ENCODE measurements at places on chromosomes 5 and 9. TPM values are rescaled to one million over a fixed set of nuclear protein-coding genes. Genes with fewer than 3 reads are reported as not detected.

- H3K4me3 ChIP-seq, result no peak overlapping the region
- H3K36me3 ChIP-seq, result no peaks in the 10 kb centered on the region
- no peak overlapping the region for H3K27ac ChIP-seq
- H3K4me1 ChIP-seq, result no peaks in the 10 kb centered on the region
Observed at GRCh38 chr5:66992547-66992946, 204.1 kb downstream of the CD180 start.

DNA sequence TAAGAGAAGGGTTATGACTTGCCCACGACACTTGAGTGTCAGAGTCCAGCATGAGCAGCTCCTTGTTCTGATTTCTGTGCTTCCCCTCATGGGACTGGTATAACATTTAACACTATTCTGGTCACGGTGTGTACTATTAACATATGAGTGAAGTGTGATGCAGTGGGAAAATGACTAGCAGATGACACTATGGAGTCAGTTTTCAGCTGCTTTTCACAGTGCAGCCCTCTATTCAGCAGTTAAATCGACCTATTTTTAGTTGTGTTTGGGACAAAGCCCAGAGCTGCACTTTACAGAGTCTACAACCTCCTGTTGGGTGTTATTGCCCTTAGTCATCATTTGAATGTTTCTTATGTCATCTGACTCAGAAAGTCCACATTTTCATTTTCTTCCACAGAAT lies 59.1 kb downstream of the CHSY3 start:
- no peak for DNase-seq
- no peak overlapping the region for H3K4me3 ChIP-seq
- no peaks in the 10 kb centered on the region for H3K36me3 ChIP-seq
- no peaks in the 10 kb centered on the region for H3K27me3 ChIP-seq
- no peaks in the 10 kb centered on the region for H3K4me1 ChIP-seq

DNA sequence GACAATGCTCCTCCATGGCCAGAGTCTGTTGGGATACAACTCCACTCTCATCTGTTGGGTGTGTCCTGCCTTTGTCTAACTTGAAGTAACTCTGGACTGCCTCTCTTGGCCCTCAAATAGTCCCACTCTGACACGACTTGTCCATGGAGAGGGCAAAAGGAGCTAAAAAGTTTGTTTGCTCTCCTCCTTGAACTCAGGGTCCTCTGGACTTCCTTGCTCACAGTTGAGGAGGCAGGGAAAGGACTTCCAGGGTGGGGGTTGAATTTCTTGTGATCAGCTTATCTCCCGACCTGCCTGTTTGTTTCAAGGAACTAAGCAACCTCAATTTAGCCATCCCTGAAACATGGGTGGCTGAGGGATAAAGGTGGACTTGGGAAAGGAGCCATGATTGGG lies 11.7 kb downstream of the DNAJB5 start:
- H3K4me1 ChIP-seq, result no peaks in the 10 kb centered on the region
- H3K4me3 ChIP-seq, result no peak overlapping the region
- no peak for DNase-seq
- H3K27ac ChIP-seq, result no peak overlapping the region
- no peaks in the 10 kb centered on the region for H3K27me3 ChIP-seq

DNA sequence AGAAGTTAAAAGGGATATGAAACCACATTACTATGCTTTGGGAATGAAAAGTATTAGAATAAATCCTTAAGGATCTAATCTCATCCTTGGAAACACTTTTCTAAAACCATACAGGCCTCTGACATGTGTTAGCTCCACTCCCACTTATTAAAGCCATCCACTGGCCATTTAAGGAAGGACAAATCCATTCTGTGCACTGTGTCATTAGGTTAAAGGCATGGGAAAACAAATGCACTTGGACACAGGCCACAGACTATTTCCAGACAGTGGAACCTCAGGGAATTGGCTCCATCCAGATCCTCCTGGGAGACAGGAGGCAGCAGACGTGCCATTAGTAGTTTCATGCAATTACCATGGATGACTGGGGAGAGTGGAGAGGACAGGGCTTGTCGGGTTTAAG lies 454.9 kb downstream of the ENC1 start:
- H3K36me3 ChIP-seq, result no peaks in the 10 kb centered on the region
- DNase-seq, result no peak
- H3K27me3 ChIP-seq, result peaks cover 3% of the 10 kb centered on the region
- H3K27ac ChIP-seq, result no peak overlapping the region
- H3K4me1 ChIP-seq, result no peaks in the 10 kb centered on the region

DNA sequence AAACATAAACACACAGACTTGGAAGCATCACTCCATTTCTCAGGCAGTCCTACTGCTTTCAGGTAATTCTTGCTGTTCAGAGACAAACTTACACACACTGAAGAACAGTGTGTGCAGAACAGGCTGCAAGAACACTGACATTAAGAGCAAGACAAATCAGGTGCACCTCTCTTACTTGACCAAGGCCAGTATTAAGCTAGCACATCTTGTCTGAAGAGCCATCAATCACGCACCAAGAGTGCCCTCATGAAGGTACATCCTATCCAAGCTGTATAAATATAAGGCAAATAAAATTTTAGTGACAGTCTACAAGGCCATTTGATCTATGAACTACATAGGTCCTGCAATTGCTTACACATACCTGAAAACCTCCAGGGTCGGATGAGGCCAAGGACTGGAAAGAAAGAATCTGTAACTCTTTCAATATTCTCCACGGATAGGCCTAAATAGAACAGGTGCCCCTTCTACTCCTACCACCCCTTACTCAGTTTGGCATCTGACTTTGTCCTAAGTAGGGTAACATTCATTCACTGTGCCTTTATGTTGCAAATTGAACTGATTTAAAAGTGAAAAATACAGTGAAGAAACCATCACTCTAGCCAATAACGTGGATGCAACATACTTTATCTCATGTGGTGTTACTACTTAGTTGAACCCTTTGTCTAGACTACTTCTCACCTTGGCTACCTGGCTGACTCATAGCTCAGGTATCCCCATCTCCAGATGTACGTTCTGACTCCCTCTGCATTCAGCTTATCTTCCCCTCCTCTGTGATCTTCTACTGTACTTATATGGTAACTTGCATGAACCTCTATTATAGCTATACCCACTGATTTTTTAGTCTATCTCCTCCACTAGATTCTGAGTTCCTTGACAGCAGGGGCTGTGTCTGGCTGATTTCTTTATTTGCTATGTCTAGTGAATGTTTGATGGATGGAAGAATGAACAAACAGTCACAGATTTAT lies 256.3 kb downstream of the KIAA0825 start:
- no peak for DNase-seq
- peaks cover 3% of the 10 kb centered on the region for H3K36me3 ChIP-seq
- H3K27ac ChIP-seq, result no peak overlapping the region
- no peaks in the 10 kb centered on the region for H3K4me1 ChIP-seq
- no peak overlapping the region for H3K4me3 ChIP-seq

- no peak for DNase-seq
- no peaks in the 10 kb centered on the region for H3K4me1 ChIP-seq
- H3K27me3 ChIP-seq, result peaks cover 3% of the 10 kb centered on the region
Observed at GRCh38 chr9:114316605-114317230, 6.2 kb upstream of the ORM1 start.

- DNase-seq, result no peak
- no peak overlapping the region for H3K4me3 ChIP-seq
- H3K27ac ChIP-seq, result no peak overlapping the region
- peaks cover 12% of the 10 kb centered on the region for H3K4me1 ChIP-seq
- H3K27me3 ChIP-seq, result no peaks in the 10 kb centered on the region
Observed at GRCh38 chr9:131306397-131307004, 17.0 kb downstream of the PLPP7 start.

DNA sequence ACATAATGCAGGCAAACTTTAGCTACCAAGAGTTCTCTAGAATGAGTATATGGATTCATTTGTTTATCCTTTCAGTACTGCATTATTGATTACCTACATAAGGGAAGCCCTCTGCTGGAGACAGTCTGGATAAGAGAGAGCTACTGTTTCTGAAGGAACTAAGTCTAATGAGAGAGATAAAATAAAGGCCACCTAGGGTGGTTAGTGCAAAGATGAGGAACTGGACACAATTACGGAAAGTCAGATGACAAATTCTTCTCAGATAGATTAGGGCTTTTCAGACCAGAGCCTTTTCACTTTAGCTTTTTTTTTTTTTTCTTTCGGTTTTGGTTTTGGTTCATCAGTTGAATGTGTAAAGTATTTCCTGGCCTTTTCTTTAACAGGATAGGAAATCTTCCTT lies 31.3 kb downstream of the ISOC1 start:
- peak overlapping the region; percentile 69 for H3K27ac ChIP-seq
- H3K27me3 ChIP-seq, result no peaks in the 10 kb centered on the region
- peaks cover 6% of the 10 kb centered on the region for H3K4me1 ChIP-seq
- DNase-seq, result peak; percentile 2
- peak overlapping the region; percentile 61 for H3K4me3 ChIP-seq

GRCh38 chr5:128014578-128014977 lies 69.0 kb upstream of the SLC12A2 start:
- no peak overlapping the region for H3K4me3 ChIP-seq
- peaks cover 6% of the 10 kb centered on the region for H3K4me1 ChIP-seq
- no peaks in the 10 kb centered on the region for H3K36me3 ChIP-seq

DNA sequence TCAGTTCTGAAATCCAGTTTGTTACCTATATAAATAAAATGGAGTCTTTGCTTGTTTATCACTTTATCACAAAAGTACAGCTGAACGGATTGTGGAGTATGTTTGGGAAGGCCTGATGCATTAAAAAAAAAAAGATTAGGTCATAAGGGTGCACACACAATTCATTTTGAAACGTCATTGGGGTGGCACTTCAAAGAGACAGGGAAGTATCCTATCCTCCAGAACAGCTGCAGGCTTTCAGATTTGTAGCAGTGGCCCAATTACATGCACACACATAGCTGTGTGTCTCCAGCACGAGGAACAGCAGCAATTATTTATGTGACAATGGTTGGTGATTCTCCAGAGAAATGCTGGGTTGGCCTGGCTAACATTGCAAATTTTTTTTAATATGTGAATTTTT lies 46.8 kb upstream of the FER start:
- no peaks in the 10 kb centered on the region for H3K36me3 ChIP-seq
- H3K4me3 ChIP-seq, result no peak overlapping the region
- DNase-seq, result no peak

DNA sequence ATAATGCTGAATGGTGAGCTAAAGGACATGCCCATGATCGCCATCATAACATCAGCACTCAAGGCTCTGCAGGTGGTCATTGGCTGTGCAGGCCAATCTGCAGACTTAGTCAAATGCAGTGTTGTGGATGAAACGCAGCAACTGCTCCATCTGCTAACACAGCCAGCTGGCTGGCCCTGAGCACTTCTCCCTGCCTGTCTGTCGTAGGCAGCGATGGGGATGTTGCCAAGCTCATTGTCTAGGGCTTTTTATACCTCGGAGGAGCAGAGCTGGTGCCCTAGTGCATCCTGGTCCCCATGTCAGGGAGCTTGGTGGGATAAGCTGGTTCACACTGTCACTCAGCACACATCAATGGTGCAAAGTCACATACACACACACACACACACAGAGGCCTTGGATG lies 189.4 kb downstream of the TENT4A start:
- no peak overlapping the region for H3K4me3 ChIP-seq
- H3K27me3 ChIP-seq, result no peaks in the 10 kb centered on the region
- no peak overlapping the region for H3K27ac ChIP-seq
- no peaks in the 10 kb centered on the region for H3K36me3 ChIP-seq

DNA sequence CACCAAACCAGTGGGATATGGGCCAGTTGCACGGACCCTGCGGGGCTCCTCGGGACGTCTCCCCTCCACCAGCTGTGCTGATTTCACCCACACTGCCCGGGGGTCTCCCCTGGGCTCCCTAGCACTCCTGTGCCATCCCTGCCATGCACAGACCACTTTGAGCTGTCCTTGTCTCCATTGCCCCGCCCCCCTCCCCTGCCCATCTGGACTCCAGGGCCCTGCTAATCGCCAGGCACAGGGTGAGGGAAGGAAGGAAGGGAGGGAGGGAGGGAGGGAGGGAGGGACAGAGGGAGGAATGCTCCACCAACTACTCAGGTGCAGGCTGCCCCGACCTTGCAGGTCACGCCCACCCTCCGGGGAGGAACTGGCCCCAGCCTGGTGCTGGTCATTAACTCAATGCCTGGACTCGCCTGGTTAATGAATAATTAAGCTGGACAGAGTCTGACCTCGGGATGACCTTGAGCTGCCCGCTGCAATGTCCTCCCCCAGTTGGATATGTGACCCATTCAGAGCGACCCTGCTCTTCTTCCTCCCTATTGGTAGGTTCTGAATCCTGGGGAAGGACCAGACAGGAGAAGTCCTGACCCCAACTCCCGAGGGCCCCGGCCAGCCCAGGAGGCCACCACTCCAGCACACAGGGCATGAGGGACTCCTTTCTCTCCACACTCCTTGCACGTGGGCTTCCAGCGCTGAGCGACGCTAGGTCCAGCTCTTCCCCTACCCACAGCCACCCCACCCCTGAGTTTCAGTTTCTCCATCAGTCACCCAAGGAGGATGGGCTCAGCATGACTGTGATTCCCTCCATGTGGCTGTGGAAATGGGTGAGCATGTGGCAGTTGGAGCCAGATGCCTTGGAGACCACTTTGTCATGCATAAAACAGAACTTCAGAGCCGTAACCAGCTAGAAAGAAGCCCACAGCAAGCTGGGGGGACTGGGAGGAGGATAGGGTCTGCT lies 62.1 kb downstream of the C9orf50 start:
- peaks cover 2% of the 10 kb centered on the region for H3K4me1 ChIP-seq
- H3K36me3 ChIP-seq, result no peaks in the 10 kb centered on the region
- no peak overlapping the region for H3K27ac ChIP-seq

- no peak for DNase-seq
- no peak overlapping the region for H3K4me3 ChIP-seq
- H3K4me1 ChIP-seq, result no peaks in the 10 kb centered on the region
- peaks cover 13% of the 10 kb centered on the region for H3K27me3 ChIP-seq
- H3K36me3 ChIP-seq, result no peaks in the 10 kb centered on the region
Observed at GRCh38 chr5:52580921-52581320, 206.8 kb upstream of the ITGA1 start.

DNA sequence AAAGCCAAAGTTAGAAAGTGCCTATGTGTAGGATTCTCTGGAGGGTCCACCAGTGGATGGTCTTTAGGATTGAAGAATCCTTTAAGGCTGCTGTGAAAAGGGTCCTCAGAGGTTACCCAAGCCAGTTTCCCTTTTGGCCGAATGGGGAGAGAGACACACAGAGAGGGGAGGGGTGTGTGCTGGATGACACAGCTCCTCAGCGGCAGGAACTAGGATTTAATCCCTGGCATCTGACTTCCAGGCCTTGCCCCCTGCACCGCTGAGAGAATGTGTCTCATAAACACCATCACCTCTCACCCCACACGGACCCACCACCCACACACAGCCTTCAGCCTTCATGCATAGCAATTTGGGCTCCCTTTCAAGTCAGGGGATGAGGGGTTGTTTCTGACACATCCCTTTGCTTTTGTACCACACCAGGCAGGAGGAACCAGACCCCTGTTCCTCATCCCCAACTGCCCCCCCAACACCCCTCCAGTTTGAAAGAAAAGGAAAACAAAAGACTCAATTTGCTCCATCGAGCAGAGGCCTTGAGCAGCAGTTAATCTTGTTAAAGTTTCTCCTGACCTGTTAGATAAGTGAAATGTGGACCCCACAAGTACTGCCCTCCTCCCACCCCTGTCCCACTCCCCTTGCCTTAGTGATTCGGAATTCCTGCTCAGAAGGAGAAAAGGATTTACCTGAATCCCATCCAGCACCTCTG lies 4.0 kb downstream of the PAPPA start:
- peaks cover 27% of the 10 kb centered on the region for H3K4me1 ChIP-seq
- no peak overlapping the region for H3K27ac ChIP-seq
- peaks cover 6% of the 10 kb centered on the region for H3K36me3 ChIP-seq
- peaks cover 33% of the 10 kb centered on the region for H3K27me3 ChIP-seq
- H3K4me3 ChIP-seq, result no peak overlapping the region

- H3K27me3 ChIP-seq, result no peaks in the 10 kb centered on the region
- H3K4me1 ChIP-seq, result peaks cover 52% of the 10 kb centered on the region
- H3K36me3 ChIP-seq, result no peaks in the 10 kb centered on the region
- no peak overlapping the region for H3K4me3 ChIP-seq
- no peak for DNase-seq
Observed at GRCh38 chr5:14864181-14864812, 7.3 kb downstream of the ANKH start.

Gene GLE1
- total RNA-seq, result 30.7 TPM

Gene ARHGEF37
- total RNA-seq, result 1.2 TPM

Gene MAMDC4
- total RNA-seq, result 6.3 TPM

All from naive thymus-derived CD8-positive, alpha-beta T cell (primary cell).